ENCODE measurements at places on chromosomes 3 and 15.

- peak; percentile 62 for DNase-seq
Observed at GRCh38 chr15:40847223-40847961, 3.5 kb downstream of the SPINT1 start.

DNA sequence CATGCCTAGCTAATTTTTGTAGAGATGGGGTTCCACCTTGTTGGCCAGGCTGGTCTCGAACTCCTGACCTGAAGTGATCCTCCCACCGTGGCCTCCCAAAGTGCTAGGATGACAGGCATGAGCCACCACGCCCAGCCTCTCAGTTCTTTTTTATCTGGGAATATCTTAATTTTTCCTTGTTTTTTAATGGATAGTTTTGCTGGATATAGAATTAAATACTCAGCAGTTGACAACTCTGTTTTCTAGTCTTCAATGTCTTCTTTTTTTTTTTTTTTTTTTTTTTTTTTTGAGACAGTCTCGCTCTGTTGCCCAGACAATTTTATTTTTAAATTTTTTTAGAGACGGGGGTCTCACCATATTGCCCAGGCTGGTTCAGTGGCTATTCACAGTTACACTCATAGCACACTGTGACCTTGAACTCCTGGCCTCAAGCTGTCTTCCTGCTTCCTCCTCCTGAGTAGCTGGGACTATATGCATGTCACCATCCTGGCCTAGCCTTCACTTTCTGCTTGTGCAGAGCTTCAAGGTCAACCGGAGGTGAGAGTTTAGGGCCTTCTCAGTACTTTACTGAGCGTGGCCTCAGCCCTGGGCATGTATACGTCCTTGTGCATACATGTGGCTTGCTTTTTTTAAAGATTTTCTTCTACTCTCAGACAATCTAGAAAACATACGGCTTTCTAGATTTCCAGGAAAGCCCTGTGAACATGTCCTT, 120.5 kb downstream of the ZNF609 start:
- DNase-seq, result no peak

- DNase-seq, result no peak
Observed at GRCh38 chr15:40927495-40927872, 1.7 kb upstream of the DLL4 start.

DNA sequence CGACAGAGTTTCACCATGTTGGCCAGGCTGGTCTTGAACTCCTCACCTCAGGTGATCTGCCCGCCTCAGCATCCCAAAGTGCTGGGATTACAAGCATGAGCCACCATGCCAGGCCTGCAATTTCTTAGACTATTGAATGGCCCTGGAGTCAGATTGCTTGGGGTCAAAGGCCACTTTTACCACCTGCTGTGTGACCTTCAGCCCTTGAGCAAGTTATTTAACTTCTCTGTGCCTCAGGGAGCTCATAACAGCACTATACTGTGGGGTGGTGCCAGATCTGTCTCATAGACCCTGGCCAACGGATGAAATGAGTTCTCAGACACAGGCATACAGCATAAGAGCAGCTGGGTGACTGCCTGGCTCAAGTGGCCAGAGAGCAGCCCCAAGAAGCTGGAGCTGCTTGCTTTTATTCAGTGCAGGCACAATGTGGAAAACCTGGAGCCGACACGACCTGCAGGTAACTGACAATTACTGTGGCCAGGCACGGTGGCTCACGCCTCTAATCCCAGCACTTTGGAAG, 44.9 kb upstream of the FURIN start:
- DNase-seq, result no peak

DNA sequence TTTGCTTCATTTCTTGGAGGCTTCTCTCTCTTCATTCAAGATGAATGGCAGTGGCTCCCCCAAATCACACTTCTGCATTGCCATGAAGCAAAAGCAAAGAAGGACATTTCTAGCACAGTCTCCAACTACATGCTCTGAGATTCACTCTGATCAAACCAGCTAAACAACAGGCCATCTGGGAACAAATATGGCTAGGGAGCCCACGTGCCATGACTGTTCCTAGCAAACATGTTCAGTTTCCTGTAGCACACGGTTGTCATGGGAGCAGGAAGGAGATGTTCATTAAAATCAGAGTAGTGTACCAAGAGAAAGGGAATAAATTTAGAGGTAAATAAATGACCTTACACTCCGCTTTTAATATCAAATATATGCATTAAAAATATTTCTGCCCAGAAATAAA, 327.3 kb downstream of the GBE1 start:
- DNase-seq, result no peak

GRCh38 chr3:167066977-167067786, 312.9 kb downstream of the ZBBX start:
- DNase-seq, result no peak

DNA sequence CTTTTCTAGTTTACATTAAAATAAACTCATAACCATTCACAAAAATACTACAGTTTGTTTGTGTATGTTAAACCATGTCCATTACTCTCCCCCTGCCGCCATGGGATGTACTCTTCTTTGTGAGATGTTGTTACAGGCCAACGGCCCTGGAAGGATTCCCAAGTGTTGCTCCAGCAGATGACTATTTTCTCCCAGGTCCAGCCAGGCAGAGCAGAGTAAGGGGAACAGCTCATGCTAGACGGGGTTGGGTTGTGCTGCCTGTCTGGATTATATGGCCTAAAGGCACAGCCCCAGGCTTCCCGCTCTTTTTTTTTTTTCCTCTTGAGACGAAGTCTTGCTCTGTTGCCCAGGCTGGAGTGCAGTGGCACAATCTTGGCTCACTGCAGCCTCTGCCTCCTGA, 24.5 kb upstream of the SLCO2A1 start:
- no peak for DNase-seq

GRCh38 chr3:5384557-5385236, 197.2 kb downstream of the EDEM1 start:
- DNase-seq, result no peak

- DNase-seq, result no peak
Observed at GRCh38 chr3:68973639-68974038, 39.8 kb downstream of the EOGT start.

DNA sequence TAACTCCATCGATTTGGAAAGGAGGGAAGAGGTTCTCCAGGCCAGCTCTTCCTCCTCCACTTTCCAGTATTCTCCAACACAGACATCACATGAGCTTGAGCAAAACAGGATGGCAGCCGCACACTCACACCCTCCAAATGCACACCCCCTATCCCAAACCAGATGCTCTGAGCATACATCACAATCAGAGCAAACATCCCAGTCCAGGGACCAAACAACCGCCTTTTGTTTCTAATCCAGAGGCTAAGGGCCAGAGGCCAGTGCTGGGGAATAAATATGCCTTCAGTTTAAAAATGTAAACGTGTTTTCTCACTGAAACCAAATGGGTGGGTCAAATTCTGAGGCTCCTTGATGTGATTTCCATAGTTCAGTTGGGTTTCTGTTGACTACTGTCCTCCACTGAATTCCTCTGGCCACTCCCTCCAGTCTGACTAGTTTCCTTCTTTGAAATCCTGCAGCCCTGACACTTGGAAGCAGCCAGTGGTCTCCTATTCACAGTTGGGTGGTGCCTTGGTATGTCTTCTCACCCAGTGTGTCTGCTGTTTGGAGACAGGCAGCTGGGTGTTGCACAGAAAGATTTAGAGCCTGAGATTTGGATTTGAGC, 19.2 kb upstream of the MFGE8 start:
- DNase-seq, result no peak

GRCh38 chr15:71755092-71755970, 55.0 kb upstream of the NR2E3 start:
- no peak for DNase-seq

GRCh38 chr3:78613421-78613879, 1154.3 kb downstream of the ROBO1 start:
- DNase-seq, result no peak

DNA sequence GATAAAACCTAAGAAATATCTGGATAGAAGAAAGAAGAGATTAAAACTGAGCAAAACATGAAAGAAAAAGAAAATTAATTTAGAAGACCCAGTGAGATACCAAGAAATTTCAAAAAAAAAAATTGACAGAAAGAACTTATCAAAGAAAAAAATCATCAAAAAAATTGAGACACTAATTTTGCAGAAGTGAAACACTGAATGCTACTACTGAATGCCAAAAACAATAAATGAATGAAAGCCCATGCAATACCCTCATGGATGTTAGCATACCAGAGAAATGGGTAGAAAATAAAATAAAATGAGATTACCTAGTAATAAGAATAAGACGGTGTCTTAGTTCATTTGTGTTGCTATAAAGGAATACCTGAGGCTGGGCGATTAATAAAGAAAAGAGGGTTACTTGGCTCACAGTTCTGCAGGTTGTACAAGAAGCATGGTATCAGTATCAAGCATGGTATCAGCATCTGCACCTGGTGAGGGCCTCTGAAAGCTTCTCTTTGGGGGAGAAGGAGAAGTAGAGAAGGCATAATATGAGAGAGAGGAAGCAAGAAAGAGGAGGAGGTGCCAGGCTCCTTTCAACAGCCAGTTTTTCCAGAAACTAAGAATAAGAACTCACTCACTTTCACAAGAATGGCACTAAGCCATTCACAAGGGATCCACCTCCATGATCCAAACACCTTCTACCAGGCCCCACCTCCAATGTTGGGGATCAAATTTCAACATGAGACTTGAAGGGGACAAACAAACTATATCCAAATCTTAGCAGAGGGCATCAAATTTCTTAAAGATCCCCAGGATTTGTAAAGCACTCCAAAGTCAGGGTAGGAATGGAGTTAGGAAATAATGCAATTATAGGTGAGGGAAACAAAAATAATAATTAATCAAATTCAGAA, 73.2 kb downstream of the BTLA start:
- DNase-seq, result no peak

- no peak for DNase-seq
Observed at GRCh38 chr15:94547711-94548110, 316.4 kb downstream of the MCTP2 start.

DNA sequence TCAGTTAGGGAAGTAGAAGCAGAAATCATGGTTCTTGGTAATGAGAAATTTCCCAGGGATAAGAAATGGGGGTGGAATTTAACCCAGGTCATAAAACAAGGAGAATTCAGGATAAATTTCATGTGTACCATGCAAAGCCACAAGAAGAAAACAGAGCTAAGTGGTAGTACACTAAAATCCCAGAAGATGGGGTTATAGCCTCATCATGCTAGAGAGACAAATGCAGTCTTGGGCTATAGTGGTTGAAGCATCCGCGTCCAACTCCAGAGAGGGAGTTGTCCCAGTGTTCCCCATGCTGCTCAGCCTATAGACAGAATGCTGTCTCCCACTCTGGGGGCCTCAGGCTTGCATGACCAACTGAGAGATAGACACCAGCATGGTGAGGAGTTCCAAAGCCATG, 36.2 kb upstream of the CLRN1 start:
- no peak for DNase-seq

DNA sequence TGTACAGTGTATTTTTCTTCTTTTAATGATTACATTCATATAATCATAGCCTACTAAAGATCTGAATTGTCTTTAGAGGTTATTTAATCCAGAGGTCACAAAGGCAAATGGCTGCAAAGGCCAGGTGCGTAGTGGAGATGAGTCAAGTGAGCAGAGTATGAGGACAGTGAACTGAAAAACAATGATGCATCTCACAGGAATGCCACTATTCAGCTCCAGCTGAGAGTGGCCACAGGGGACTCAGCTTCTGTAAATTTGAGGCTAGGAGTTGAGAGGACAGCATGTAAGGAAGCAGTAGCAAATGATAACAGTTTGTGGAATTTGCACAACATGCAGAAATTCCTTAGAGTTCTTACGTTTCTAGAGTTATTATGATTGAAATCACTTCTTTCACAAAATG, 50.4 kb downstream of the COL6A5 start:
- no peak for DNase-seq

DNA sequence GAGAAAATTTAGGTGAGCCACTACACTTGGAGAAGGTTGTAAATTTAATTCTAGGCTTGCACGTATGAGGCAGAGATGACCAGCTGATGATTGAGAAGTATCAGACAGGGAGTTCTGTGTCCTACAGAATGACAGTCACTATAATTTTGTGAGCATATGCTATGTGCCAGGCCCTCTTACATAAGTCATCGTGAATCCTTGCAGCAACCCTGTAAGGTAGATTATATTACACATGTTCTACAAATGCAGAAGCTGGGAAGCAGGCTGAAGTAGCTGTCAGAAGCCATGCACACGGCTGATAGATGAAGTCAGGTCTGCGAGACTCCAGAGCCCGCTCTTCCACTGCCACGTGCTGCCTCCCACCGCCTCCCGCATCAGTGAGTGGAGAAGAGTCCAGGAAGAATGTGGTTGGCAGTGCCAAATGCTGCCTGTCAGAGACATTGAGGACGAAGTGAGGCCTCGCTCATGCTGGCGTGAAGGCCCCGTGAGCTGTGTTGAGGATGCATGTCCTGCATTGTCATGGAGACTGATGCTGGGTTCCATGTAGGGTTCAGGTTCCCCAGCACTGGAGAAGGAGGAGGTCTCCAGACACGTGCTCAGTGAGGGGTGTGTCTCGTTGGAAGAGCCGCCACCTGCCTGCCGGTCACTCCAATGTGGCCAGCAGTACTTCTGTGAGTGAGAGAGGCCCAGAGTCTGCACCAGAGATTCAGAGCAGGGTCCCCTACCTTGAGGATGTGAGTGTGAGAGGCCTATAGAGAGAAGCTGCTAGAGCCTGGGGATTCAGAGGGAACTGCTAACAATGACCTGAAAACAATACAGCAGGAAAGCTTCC, 123.3 kb upstream of the PLXNA1 start:
- no peak for DNase-seq

- DNase-seq, result no peak
Observed at GRCh38 chr3:148208975-148209374, 488.7 kb upstream of the AGTR1 start.

DNA sequence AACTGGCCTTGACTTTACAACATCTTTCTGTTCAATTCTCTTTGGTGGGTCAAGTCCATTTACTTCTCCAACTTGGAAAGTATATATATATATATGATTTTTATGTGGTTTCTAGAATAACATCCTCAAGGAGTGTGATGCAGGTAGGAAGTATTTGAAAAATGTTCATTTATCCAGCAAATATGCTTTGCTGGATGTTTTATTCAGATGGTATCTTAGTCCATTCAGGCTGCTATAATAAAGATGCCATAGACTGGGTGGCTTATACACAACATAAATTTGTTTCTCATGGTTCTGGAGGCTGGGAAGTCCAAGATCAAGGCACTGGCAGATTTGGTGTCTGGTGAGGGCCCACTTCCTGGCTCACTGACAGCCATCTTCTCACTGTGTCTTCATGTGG, 168.7 kb upstream of the RASGRP1 start:
- no peak for DNase-seq

DNA sequence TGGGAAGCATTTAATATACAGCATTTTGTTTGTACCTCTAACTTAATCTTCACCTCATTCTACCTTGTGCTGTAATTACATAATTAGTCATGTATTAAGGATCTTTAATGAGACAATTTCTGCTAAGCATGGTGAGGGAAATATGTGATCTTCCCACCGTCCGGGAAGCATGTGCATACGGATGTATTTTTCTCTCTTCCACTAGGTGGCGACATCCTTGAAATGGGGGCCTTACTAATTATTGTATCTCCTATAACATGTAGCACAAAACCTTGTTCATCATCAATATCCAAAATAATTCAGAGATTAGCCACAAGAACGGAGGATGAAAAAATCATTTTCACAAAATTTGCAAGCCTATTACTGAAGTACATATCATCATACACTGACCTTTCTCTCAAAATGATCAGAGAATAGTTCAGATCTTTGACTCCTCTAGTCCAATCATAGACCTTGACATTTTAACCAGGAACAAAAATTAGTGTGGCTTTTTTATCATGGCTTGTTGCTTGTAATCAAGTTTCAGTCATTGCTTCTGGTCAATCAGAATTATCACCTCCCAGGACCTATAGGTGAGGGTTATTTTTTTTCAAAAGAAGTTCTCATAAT, 148.9 kb upstream of the GBE1 start:
- DNase-seq, result peak; percentile 0
